Urinary bladder (tissue), 4 donors: ENCODE measurements at places on chromosomes 7 and 10.

GRCh38 chr7:122719010-122719578 is 16.4 kb upstream of the RNF148 start:
- DNase-seq = no peak

DNA sequence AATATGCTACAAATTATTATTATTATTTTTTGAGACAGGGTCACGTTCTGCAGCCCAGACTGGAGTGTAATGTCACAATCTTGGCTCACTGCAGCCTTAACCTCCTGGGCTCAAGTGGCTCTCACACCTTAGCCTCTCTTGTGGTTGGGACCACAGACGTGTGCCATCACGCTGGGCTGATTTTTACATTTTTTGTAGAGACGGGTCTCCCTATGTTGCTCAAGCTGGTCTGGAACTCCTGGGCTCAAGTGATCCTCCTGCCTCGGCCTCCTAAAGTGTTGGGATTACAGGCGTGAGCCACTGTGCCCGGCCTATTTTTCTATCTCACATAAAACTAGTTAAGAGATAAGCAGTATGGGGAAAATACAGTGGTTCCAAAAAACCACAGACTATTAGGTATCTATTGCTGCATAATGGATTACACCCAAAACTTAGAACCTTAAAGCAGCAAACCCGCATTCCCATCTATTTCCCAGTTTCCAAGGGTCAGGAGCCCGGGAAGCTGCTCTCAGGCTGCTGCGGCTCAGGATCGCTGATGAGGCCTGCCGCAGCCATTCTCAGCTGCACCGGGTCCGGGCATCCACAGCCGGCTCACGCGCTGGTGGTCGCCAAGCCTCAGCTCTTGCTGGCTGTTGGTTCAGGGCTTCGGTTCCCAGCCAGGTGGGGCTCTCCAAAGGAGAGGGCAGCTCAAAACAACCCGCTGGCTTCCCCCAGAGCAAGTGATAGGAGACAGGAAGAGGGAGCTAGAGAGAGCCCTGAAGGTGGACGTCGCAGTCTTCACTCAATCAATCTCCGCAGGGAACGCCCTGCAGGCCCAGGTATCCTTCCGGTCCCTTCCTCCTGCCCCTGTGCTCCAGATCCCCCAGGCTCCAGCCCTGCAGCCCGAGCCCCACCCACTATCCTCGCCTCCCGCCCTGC is 128.2 kb downstream of the UBE2H start:
- no peak for DNase-seq

DNA sequence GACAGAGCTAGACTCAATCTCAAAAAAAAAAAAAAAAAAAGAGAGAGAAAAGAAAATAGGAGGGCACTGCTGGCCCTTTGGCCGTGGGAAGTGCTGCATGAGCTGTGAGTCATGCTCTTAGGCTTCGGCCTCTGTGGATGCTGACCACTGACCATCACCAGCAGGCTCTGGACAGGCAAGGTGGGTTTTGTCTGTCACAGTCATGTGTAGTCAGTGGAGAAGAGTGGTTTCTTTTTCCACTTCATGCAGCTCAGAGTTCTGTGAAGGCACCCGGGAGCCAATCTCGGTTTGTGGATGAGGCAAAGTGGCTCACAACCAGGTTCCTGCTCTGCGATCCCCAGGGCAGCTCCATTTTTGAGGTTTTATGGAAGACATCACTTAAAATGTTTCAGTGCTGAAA is 58.1 kb downstream of the PRTFDC1 start:
- DNase-seq = no peak

DNA sequence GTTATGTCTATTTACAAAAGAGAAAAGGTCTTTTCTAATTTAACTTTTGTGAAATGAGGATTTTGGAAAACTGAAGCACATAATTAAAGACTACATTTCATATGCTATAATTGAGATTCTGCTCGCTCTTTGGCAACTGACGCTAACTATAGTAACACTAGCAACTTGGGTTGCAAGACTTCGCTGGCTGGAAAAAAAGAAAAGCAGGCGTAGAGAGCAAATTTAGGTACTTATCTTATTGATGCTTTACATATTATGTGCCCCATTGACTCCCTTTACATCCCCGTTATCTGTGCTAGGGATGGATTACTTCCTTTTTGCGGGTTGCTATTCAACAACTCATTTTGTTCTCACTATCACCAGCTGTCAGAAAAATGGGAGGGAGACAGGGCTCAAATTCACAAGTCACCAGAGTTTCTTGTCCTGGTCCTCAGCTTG is 10.5 kb downstream of the SEMA3C start:
- DNase-seq = no peak

GRCh38 chr10:73872190-73872710 is 2.1 kb downstream of the CAMK2G start:
- no peak for DNase-seq

DNA sequence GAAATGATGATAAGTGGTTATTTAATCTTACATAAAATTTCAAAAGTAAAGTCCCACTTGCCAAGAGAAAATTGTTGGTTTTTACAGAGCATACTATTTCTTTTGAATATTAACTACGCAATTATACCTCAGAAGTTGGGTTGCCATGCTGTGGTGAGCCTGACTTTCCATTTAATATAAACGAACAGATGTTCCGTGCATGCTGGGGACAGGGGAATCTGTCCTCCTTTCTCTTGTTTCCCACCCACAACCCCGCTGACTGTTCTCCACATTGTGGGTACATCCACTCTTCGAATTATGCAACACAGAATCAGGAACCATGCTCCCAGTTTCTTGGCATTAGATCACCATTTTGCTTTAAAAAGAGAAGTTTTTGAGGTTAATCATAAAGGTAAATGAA is 29.2 kb upstream of the RTKN2 start:
- no peak for DNase-seq

- DNase-seq = peak; percentile 46
Observed at GRCh38 chr7:13262929-13263530, 575.6 kb downstream of the ARL4A start.
